ENCODE measurements at places on chromosomes 6 and 20.

GRCh38 chr20:2335096-2335870 is 39.5 kb downstream of the TGM3 start:
- DNase-seq: no peak

GRCh38 chr20:52313341-52313963 is 121.9 kb upstream of the ZFP64 start:
- DNase-seq: peak; percentile 73

DNA sequence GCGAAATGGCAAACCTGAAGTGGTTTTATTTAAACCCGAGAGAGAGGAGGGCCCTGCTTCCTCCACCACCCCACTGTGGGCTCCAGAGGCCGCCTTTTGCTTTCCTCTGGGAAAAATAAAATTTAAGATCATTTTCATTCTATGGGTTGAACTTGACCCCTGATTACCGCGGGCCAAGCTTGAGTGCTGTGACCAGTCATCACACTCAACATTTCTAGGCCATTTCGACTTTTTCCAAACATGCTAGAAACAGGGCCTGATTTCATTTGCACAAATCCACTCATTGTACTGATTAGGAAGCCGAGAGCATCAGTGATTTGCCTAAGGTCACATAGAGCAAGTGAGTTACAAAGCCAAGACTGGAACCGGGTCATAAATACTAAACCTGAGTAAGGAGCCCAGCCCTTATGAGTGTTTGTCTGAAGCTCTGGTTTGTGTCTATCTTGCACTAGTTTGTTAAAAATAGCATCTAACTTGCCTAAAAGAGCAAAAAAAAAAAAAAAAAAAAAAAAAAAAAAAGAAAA is 179.7 kb downstream of the DLL1 start:
- no peak for DNase-seq

- DNase-seq: peak; percentile 66
These were observed 108.1 kb downstream of the BCKDHB start for GRCh38 chr6:80214436-80215022.

- peak; percentile 29 for DNase-seq
These were observed 139.1 kb downstream of the KIF16B start for GRCh38 chr20:16434062-16434664.

DNA sequence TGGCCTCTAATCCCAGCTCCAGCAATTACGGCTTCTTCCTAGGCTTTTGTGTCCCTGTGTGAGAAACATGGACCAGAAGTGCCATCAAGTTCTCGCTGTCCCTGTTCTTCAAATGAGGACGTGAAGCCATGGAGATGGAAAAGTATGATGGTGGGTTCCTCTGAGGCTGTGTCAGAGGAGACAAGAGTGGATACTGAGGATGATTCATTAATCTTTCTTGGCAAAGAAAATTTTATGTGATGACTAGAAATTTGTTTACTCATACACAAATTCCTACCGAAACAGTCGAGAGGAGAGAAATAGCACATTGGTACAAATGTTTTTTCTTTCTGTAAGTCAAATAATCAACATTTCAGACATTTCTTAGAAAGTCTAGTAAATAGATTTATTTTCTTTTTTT is 35.0 kb upstream of the PNRC1 start:
- DNase-seq: no peak

- DNase-seq: no peak
These were observed 32.3 kb upstream of the RNF24 start for GRCh38 chr20:4047614-4048013.

- DNase-seq: no peak
These were observed 3.6 kb upstream of the OSTM1 start for GRCh38 chr6:108078191-108078590.

DNA sequence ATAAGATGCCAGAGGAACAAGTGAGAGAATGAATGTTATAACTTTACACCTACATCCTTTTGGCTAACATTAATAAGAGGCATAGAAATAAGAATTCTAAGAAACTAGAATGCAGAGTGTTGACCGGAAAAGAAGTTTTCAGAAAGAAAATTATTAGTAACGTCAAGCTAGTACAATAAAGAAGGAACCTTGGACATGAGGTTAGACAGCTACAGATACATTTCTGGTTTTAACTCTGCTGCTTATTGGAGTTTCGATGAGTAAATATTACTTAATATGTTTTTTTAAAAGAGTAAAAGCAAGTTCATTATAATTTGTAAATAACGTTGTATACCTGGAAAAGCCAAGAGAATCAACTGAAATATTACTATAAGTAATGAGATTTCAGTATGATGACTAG is 22.7 kb downstream of the TAB2 start:
- no peak for DNase-seq

DNA sequence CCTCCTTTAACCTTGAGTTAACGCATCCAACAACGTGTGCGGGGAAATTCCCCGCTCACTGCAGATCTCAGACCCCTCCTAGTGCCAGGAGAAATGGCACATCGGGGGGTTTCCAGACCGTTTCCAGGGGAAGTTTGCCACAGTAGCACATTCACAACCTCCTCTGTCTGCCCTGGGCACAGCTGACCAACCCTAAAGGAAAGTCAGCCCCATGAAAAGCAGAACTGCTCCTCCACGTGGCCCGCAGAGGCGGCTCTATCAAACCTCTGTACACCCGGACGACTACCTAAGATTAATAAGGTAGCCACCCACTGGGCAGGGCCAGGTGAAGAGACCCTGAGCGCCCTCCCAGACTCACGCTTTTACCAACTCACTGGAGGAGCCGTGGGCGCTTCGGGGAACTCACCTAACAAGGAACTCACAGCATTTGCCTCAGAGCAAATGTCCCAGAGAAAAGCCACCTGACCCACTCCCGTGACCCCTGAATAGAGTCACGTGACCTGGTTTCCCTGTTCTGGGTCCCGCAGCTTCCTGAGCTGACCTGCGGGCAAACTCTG is 93.1 kb downstream of the PRND start:
- DNase-seq: no peak

DNA sequence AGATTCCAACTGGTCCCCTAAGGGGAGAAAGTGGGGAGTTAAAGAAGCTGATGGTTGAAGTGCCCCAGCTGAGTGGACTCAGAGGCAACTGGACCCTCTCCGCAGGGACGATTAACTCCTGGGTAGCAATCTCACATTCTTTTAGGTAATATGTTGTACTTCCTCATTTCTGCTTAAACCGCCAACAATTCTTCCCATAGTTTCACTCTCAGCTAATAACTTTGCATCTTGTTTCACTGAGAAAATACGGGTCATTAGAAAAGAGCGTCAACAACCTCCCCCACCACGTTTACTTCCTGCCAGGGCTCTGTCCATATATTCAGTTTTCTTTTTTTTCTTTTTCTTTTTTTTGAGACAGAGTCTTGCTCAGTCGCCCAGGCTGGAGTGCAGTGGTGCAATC is 39.5 kb upstream of the CHD6 start:
- no peak for DNase-seq
